NCI-H1092 treated with DMSO at 0.1 percent for 48 hours (cell line): ENCODE measurements at places on chromosomes 5 and 9.

DNA sequence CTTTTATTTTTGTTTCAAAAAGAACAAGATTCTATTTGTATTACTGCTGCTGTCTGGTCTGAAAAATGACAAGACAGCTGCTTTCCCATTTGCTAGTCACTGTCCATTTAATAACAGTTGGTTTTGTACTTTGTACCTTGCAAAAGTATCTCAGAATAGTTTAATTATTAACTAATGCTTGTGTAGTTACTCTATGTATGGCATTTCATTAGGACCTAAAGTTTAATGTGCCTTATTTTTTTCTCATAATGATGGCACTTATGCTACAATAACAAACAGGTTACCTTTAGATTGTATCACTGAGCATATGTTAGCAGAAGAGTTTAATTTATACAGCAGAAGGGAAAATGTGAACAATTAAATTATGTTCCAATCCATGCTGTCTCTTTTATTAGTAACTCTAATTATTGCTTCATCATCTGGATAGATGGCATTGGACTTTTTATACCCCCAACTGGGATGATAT lies 134.2 kb downstream of the CDH10 start:
- no peak for DNase-seq

DNA sequence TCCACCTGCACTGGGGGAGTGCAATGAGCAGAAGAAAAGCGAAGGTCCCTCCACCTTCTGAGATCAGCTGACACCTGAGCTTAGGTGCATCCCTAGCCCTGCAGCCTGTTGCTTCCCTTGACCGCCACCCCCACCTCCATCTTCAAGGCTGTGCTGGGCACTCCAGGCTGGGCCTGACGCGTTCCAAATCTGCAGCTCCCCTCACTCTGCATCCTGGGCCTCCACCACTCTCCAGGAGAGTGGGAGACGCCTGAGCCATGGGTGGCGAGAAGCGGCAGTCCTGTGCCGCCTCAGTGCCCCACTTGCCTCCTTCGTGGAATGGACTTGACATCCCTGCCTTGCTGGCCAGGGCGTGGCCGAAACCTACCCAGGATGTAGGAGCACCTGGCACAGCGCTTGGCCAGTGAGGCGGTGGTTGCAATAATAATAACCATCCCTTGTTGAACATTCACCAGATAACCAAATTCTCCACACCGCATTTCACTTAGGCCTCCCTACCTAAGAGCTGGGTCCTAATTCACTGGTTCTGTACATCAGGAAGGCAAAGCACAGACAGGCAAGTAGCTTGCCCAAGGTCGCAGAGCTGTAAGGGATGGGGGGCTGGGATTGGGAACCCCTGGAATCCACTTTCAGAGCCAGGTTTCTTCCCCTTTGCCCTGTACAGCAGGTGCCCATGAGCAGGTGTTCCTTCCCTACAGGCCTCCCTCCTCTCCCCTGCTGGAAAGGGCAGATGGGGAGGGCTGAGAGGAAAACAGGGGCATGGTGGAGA lies 11.7 kb downstream of the B4GALT7 start:
- DNase-seq = no peak

- no peak for DNase-seq
These were observed 2222.7 kb upstream of the WWC1 start for GRCh38 chr5:166068547-166069335.

DNA sequence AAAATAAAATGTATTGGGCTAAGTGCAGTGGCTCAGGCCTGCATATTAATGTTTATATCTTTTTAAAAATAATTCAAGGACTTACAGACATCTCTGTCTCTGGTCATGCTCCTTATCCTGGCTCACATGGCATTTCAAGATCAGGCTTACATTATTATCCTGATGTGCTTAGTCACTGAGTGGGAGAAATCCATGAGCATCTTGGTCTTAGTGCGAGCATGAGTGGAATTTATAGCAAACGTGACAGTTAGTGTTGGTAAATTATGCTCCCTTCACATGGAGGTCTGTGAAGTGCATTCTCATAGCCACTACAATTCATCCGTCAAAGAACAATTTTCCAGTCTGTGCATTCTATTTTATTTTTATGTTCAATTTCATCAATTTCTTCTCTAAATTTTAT lies 237.8 kb upstream of the EDIL3 start:
- no peak for DNase-seq

GRCh38 chr9:79220666-79221065 lies 351.1 kb upstream of the TLE4 start:
- DNase-seq = no peak

GRCh38 chr9:112091810-112092209 lies 83.3 kb downstream of the SUSD1 start:
- DNase-seq = peak; percentile 39

- no peak for DNase-seq
These were observed 136.7 kb downstream of the CDC42SE2 start for GRCh38 chr5:131400585-131400984.

DNA sequence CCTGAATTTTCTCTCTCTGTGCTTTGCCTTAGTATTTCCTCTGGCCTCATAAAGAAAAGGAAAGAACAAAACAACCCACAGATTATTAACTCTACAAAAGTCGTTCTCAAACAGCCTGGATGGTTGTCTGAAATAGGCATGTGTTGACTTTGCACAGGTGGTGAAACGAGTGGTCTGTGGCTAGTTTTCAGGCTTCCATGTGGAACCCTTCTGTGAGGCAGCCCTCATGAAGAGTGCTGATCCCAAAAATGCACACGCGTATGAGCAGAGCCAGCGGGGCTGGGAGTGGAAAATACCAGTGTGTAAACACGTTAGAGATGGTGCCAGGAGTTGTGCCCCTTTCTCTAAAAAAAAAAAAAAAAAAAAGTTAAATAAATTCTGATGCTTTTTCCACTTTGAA lies 4.9 kb upstream of the PSAT1 start:
- DNase-seq = peak; percentile 21

DNA sequence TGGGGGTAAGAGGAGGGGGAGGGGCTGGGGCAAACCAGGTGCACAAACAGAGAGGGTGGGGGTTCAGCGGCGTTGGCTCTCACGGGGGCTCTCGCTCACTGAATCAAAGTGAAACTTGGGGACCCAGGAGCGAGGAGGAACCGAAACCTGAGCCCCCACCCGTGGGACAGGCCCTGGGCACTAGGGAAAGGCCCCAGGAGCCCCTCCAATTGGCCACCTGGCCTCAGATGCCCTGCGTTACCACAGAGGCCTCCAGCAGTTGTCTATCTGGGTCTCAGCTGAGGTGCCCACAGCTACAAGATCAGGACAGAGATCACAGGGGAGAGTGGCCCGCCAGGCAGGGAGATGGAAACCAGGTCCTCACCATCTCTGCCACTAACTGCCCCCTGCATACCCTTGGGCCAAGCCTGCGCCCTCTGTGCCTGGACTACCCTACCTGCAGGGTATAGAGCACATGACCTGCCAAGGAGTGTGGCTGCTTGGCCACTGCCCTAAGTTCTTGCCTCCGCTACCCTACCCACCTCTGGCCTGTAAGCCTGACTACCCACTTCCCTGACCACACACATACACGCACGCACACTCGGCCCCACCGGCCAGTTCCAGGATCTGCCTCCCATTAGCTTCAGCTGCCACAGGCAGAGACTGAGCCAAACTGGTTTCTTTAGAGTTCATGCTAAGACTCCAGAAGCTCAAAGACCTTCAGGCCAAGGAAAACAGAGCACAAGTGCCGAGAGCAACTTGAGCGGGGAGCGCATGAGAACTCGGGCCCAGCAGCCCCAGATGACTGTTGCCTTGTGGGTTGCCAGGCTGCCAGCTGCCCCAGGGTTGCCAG lies 39.9 kb downstream of the PAX5 start:
- DNase-seq = no peak

GRCh38 chr5:156589946-156590216 lies 260.2 kb upstream of the PPP1R2B start:
- no peak for DNase-seq

GRCh38 chr5:24819841-24820240 lies 175.1 kb upstream of the CDH10 start:
- DNase-seq = no peak

- DNase-seq = no peak
These were observed 12.8 kb downstream of the UGCG start for GRCh38 chr9:111909444-111909843.

GRCh38 chr5:177996660-177997318 lies 747 bp upstream of the PROP1 start:
- DNase-seq = no peak

DNA sequence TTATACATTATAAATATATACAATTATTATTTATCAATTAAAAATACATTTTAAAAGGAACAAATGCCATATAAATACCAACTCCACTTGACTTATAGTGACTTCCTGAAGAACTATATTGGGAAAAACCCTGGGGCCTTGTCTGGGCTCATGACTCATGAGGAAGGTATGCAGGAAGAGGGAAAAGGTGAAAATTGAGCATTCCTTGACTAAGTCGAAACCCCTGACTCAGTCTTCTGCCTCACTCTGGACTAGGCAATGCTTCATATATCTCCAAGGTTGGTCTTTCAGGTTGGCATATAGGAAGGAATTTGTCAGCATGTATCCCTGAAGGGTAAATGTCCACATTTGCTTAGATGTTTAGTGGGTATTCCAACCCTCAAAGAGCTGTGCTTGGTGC lies 78.5 kb downstream of the SH3TC2 start:
- no peak for DNase-seq
